ENCODE measurements at places on chromosomes 7 and 10.

GRCh38 chr10:88150339-88150738 is 286.9 kb downstream of the PTEN start:
- peak; percentile 95 for DNase-seq

DNA sequence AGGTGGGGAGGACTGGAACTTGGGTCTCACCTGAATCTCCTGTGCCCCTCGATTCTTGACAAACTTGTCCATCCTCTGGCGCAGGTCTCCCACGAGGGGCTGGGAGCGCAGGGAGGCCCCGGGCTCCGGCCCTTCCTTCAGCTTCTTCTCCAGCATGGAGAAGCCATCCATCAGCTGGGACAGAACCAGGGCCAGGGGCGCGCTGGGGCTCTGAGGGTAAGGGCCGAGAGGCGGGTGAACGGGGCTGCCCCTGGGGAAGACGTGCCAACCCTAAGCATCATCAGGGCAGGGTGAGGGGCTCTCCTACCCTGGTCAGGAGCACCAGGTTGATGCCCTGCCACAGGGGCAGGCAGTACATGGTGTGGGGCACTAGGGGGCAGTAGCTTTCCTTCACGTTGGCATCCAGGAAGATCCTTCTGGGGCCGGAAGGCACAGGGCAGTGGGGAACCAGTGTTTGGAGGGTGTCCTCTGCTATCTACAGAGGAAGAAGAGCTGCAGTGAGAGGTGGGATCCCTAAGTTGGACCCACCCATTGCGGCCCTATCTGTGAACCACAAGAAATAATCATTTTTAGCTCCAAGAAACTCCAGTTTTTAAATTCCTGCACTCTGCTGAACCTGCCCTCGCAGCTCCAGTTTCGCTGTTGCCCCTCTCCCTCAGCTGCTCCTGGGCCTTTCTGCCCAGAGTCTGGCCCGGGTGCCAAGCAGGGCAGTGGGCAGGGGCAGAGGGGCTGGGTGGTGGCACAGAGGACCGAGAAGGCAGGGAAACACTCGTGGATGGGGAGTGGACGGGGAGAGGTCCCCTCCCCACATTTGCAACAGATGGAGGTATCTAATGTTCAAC is 10.8 kb upstream of the PYROXD2 start:
- DNase-seq, result peak; percentile 45

GRCh38 chr10:114195079-114195478 is 15.9 kb downstream of the TDRD1 start:
- DNase-seq, result peak; percentile 16

DNA sequence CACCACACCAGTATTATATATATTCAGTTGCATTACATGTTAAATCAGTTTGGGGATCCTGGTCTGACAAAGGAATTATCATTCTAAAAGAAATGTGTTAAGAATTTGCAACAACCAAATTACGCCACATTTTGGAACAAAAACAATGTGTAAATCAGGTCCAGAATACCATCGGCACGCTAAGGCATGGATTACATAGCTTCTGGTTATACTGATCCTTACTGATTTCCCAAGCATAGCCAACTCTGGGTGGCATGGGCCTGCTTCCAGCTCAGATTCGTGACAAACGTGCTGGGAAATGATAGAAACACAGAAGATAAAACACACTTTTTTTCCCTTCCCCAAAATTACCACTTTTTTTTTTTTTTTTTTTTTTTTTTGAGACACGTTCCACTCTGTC is 660.0 kb downstream of the SORCS1 start:
- no peak for DNase-seq

DNA sequence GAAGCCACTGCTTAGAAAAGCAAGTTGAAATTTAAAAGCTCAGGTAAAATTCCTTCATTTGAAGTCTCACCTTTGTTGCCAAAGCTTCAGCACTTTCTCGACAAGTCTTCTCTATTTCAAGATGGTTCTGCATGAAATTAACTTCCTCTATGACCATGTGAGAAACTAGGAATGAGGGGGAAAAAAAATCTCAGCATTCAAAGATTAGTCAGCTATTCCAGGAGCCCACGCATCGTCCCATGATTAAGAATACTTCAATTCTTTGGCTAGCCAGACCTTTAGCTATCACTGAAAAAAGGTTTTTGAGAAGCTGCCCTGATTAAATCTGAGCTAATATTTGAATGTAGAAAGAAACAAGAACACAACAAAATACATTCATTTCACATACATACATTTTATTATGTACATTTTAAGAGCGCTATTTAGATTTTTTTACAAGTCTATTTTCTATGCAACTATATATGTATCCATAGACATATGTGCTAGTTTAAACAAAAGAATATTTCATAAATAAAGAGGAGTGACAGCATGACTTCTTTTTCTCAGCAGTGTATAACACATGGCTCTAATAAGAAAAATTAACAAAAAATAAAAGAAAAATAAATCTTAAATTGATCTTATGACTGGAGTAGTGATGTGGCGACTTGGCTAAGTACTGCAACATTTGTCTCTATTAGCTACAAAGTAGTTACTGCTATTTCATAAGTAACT is 44.8 kb downstream of the SHTN1 start:
- no peak for DNase-seq

DNA sequence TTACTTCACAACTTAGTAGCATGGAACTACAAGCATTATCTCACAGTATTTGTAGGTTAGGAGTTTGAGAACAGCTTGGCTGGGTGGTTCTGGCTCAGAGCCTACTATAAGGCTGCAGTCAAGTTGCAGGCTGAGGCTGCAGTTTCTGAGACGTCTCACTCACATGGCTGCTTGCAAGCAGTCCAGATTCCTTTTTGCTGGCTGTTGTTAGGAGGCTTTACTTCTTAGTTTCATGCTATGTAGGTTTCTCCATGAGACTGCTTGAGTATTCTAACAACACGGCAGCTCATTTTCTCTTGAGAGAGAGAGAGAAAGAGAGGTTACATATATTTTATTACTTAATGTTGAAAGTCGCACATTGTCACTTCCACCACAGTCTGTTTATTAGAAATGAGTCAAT is 1073.9 kb downstream of the NXPH1 start:
- peak; percentile 38 for DNase-seq

DNA sequence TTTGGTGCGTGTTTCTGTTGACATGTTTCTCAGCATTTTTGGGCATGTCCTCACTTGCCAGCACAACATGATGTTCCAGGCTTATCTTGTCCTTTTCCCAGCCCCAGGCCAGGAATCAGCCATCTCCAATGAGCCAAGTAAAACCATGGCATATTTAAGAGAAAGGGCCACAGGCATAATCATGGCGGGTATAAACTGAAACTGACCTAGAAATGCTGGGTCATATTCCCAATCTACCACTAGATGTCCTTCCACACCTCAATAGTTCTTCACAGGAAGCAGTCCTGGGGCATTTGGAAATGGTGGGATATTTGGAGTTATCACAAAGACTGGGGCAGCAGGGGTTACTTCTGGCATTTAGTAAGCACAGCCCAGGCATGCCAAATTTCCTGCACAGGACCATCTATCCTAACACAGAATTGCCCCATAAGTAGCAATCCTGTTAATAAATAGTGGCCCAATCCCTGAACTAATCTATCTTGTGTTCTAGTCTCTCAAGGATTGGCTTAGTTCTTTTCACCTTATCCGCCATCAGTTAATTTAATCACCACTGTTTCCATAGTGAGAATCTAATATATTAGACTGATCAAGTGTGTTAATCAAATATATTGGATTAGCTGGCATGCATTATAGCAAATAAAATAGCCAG is 101.6 kb downstream of the NPSR1 start:
- peak; percentile 69 for DNase-seq

All from A172 (cell line).